ENCODE measurements at places on chromosomes 1 and 21. TPM values are rescaled to one million over a fixed set of nuclear protein-coding genes. Genes with fewer than 3 reads are reported as not detected.
A peak's percentile ranks its signal among the peaks of the same experiment; 100 is the strongest.

- DNase-seq, result no peak
Observed at GRCh38 chr1:200342511-200343311, 67.1 kb downstream of the ZNF281 start.

GRCh38 chr1:218392780-218393179 is 47.6 kb downstream of the TGFB2 start:
- DNase-seq, result no peak

DNA sequence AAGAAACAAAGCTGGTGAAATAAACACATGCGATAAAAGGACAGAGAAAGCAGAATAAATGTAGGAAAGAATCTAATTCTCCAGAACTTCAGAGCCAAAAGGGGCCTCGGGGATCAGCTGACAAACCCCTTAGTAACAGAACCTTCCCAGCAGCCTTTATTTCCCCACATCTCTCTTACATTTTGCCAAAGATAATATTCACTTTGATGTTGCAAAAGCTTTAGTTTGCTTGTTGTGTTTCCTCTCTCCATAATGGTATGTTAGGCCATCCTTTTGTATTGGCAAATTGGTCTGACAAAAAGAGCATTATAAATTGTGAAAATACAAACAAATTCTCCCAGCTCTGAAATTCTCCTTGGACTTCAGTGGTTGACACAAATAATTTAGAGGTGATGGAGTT is 54.9 kb downstream of the OPTC start:
- no peak for DNase-seq

DNA sequence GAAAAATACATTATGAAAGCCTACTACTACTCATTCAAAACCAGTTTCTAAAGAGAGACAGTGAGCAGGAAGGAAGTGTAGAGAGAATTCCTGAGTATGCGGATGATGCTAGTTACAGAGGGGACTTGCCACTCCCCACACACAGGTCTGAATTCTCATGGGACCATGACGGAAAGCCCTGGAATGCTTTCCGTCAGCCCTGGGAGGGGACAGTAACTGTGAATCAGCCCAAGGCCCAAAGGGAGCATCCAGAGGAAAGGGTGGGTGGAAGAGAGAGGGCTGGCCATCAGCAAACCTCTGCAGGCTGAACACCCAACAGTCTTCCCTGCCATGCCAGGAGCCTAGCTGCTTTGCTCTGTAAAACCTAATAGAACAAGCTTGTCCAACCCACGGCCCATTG is 36.4 kb downstream of the RCSD1 start:
- DNase-seq, result peak; percentile 85

DNA sequence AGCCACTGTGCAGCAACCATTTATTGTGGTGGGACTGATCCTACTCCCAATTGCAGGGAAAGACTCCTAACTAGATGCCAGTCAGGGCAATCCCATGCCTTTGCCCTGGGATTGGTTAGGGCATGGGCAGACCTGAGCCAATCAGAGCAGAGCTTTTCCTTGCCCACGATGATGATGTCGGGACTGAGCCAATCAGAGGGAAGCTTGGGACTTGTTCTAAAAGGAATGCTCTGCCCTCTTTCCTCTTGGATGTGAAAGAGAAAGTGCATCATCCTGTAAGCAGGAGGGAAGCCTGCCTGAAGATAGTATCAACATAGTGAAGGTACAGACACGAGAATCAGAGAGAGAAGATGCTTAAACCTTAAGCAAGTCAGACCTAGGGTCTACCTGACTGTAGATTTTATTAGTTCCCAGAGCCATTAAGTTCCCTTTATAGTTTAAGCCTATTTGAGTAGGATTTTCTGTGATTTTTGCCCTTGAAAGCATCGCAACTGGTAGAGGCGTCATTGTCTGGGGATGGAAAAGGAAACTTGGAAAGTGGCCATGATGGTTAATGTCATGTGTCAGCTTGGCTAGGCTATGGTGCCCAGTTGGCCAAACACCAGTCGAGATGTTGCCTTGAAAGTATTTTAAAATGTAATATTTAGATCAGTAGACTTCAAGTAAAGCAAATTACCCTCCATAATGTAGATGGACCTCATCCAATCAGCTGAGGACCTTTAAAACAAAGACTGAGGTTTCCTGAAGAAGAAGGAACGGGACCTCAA is 19.9 kb downstream of the IRF2BP2 start:
- no peak for DNase-seq

DNA sequence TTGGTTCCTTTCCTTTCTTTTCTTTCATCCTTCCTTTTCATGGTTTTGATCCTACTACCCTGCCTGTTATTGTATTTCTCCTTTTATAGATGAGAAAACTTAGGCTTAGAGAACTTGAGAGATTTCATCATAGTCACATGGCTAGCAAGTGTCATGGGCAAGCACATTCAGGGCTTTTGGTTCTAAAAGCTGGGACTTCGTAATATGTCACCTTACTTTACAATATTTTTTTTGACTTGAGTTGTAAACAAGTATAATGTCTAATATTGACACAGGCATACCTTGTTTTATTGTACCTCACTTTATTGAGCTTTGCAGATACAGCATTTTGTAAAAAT is 70.7 kb downstream of the MTR start:
- DNase-seq, result no peak

DNA sequence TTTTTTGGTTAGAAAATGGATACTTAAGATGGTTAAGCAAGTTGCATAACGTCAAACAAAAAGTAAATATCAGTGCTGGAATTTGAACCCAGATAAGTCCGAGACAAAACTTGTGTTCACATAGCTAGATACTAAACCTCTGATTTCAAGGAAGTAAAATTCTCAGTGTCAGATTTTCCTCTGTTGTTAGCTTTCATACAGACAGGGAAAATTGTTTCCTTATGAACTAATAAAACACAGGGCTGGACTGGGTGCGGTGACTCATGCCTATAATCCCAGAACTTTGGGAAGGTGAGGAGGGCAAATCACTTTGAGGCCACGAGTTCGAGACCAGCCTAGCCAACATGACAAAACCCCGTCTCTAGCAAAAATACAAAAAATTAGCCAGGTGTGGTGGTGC is 51.3 kb downstream of the PCNX2 start:
- no peak for DNase-seq

- peak; percentile 63 for DNase-seq
Observed at GRCh38 chr1:87392248-87393192, 63.8 kb downstream of the LMO4 start.

DNA sequence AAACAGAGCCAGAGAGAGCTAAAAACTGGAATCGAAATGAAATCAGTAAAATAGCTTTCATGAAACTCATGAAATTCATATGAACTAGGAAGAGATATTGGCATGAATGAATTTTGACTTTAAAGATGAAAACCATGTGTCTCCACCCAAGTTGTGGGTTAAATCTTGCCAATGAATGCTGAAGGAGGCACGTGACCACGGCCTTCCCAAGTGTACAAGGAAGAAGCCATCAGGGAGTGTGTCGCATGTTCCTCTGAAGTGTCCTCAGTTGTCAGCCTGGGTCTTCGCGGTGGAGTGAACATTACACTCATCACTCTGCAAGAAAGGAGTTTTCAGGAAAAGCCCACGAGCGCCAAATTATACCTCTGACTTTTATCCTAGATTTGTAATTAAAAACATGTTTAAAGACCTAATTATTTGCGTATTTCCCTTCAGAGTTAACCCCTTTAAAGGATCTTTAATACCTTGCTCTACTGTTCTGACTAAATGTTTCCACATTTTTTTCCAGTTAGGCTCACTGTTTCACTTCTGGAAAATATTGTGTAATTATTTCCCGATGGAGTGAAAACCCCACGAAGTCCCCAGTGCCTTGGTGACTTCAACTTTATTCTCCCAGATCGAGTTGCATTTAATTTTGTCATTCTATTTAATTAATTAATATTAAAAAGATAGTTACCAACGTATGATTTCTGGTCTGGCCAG is 118.3 kb downstream of the DHRS3 start:
- DNase-seq, result peak; percentile 53

DNA sequence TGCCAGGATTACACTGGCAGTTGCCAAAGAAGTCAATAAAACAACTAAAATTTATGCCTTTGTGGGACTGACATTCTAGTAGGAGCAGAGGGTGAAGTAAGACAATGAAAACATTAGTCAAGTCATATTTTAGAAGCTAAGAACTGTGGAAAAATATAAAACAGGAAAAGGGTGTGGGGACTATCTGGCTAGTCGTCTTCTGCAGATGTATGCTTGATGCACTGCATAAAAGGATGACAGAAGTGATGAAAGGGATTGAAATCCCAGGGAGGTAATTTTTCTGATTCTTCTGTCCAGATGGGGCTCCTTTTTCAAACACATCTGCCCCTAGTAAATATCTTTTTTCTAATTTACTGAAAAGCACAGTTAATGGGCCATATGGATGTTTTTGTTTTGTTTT is 706.3 kb downstream of the ADGRL2 start:
- DNase-seq, result peak; percentile 74

DNA sequence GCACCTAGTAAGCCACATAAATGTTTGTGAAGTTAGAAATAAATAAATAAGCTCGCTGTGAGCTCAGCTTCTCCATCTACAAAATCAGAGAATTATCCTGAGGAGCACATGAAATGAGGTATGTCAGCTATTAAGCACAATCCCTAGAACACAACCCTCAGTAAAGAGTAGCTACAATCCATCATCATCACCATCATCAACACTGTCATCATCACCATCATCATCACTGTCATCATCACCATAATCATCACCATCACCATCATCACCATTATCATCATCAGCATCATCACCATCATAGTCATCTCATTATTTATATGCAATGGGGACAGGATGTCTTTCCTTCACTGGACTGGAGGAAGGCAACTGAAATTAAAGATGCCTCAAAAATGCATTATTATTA is 189.6 kb downstream of the NPHP4 start:
- DNase-seq, result no peak

- DNase-seq, result no peak
Observed at GRCh38 chr1:48023488-48023887, 26.3 kb upstream of the TRABD2B start.

- DNase-seq, result no peak
Observed at GRCh38 chr1:17520473-17521319, 18.8 kb upstream of the ARHGEF10L start.

- DNase-seq, result no peak
Observed at GRCh38 chr1:31418626-31419323, 5.8 kb downstream of the SERINC2 start.

GRCh38 chr1:245433561-245433960 is 278.8 kb downstream of the KIF26B start:
- DNase-seq, result no peak

GRCh38 chr1:62613890-62614289 is 16.6 kb downstream of the ANGPTL3 start:
- DNase-seq, result no peak

- no peak for DNase-seq
Observed at GRCh38 chr1:169019419-169020058, 87.0 kb upstream of the ATP1B1 start.

- DNase-seq, result peak; percentile 82
Observed at GRCh38 chr1:182962554-182963115, 9.7 kb upstream of the SHCBP1L start.

- no peak for DNase-seq
Observed at GRCh38 chr1:160377585-160378206, 10.8 kb downstream of the NHLH1 start.

DNA sequence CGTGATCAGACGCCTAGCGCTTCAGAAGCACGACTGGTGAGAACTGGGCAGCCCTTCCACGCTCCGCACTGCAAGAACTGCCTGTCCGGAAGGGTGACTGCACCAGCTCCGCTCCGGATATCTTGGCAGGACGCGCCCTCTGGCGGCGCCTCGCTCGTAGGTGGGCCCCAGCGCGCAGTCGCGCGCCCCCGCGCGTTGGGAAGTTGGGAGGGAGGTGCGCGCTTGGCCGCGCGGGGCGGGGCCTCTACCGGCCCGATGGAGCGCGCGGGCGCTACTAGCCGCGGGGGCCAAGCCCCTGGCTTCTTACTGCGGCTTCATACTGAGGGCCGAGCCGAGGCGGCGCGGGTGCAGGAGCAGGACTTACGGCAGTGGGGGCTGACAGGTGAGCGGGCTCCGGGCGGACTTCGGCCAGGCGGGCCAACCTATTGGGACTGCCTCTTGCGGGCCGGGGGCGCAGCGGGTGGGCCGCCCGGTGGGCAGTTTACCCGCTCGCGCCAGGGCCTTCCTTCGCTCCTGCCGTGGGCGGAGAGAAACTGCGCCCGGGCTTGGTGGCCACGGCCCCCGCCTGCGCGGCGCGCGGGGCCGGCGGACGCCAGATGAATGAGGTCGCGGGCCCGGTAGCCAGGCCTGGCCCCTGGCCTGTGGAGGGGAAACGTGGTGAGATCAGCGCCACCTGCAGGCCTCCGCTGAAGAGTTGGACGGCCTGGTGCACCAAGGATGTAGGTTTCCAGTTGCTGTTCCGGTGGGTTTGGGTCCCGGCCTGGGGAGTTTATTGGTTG is at the start of gene CHD1L:
Gene CHD1L (plus strand): TSS at position 236 of the 779 bp plus-strand sequence. CDS start 20 bp downstream, at position 256.
- peak; percentile 97 for DNase-seq

DNA sequence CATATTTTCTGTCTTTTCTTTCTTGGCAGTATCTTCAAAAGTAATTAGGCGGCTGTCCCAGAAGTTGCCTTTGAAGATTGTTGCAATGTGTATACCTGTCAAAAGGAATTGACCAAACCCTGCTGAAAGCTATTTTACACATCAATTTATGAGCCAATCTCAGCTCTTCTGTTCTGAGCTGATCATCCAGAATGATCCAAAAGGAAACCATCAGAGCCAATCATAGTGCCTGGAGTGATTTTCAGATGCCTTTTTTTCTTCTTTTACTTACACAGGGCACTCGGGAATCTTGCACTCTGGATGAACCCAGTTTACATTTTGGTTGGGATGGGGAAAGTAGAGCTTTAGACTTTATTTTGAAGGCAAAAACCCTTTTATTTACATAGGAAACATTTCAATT is 21.8 kb upstream of the APOBEC4 start:
- DNase-seq, result peak; percentile 78

- peak; percentile 20 for DNase-seq
Observed at GRCh38 chr1:160830321-160831153, 32.1 kb downstream of the CD244 start.

GRCh38 chr1:107110326-107110725 is 30.5 kb upstream of the NTNG1 start:
- DNase-seq, result peak; percentile 90

DNA sequence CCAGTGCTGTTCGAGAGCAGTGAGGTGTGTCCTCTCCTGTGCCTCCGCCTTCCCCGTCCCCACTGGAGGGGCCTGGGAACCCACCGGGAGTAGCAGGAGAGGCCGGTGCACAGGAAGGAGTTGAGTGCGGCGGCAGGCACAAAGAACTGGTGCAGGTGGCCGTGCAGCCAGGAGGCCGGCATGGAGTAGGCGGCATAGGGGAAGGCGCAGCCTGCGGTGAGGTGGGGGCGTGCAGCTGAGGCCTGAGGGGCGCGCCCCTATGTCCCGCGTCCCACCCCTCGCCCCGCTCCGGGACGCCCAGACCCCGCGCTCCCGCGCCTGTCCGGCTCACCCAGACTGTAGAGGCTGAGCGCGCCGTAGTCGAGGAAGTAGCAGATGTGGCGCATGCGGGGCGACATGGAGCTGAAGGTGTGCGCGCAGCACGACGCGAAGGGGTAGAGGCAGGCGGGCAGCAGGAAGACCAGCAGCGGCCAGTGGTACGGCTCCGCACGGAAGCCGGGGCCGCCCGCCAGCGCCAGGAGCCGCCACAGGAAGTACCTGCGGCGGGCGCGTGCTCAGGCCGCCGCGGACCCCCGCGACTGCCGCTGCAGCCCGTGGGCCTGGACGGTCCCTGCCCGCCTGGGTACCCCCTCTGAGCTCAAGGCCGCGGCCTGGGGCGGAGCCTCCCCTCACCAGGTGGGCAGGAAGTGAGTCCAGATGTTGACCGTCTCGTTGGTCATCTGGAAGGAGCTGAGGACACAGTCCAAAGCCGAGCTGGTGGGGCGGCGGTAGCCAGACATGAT is 2.2 kb downstream of the PAQR6 start:
- DNase-seq, result no peak

Gene KRTAP12-2
- not detected for polyA plus RNA-seq

Gene RNU1-1
- polyA plus RNA-seq, result not detected

Gene LYST
- polyA plus RNA-seq, result 6.3 TPM

Gene OXCT2
- polyA plus RNA-seq, result 0.35 TPM

Gene MANEAL
- 5.1 TPM for polyA plus RNA-seq

Gene CLCA4
- not detected for polyA plus RNA-seq

Gene SH2D2A
- 0.98 TPM for polyA plus RNA-seq
